Inflammatory macrophage (primary cell): ENCODE measurements at places on chromosomes 4 and X.

GRCh38 chrX:2596045-2596444, 95.0 kb upstream of the CD99 start:
- no peak for DNase-seq

DNA sequence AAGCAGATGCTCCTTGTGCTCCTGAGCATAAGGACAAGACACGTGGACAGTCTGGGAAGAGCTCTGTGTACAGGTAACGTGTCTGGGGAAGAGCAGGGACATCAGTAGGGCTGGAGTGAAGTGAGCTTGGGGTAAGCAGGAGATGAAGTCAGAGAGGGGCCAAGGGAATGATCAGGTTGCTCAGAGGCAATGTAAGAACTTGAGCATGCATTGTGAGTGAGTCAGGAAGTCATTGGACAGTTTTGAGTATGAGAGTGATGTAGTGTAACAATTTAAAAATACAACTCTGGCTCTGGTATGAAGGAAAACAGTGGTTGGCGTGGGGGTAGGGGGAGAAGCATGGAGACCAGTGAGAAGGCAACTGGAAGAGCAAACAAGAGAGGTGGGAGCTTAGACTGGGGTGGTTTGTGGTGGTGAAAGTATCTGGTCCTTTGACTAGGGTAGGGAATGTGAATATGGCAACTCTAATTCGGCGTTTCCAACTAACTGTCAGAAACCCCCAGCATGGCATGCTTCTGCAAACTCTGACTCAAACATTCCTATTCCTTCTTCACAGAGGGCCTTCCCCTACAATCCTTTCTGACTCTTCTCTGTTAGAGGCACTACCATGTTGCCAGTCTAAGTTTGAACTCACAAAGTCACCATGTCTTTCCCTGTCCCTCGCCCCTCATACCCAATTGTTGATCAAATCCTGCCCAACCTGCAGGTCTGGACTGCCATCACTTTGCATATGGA, 57.2 kb downstream of the STBD1 start:
- DNase-seq = no peak

- peak; percentile 88 for DNase-seq
These were observed 111.7 kb downstream of the PTTG2 start for GRCh38 chr4:38071801-38072431.

- no peak for DNase-seq
These were observed 47.8 kb downstream of the ACOX3 start for GRCh38 chr4:8392591-8393190.

- DNase-seq = no peak
These were observed 76.7 kb downstream of the FHIP1A start for GRCh38 chr4:151485541-151486131.

GRCh38 chr4:70746179-70746839, 24.5 kb downstream of the RUFY3 start:
- peak; percentile 18 for DNase-seq
